ENCODE measurements at places on chromosomes 4 and X.

GRCh38 chr4:83022724-83023450 lies 12.1 kb upstream of the COPS4 start:
- no peak for DNase-seq

GRCh38 chr4:20367446-20367845 lies 115.7 kb downstream of the SLIT2 start:
- DNase-seq: no peak

GRCh38 chr4:188624370-188624769 lies 485.1 kb downstream of the TRIML1 start:
- DNase-seq: no peak

GRCh38 chr4:99708551-99708950 lies 50.9 kb upstream of the C4orf54 start:
- no peak for DNase-seq

DNA sequence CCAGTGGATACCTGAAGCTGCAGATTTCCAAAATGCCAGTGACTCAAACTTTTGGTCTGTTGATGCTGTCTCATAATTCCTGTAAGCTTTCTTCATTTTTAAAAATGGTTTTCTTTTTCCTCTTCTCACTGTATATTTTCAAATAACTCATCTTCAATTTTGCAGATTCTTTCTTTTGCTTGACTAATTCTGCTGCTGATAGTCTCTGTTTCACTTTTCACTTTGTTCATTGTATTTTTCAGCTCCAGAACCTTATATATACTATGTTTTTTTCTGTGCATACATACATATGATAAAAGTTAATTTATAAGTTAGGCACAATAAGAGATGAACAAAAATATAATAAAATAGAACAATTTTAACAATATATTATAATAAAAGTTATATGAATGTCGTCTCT lies 237.7 kb upstream of the GPRIN3 start:
- DNase-seq: no peak

DNA sequence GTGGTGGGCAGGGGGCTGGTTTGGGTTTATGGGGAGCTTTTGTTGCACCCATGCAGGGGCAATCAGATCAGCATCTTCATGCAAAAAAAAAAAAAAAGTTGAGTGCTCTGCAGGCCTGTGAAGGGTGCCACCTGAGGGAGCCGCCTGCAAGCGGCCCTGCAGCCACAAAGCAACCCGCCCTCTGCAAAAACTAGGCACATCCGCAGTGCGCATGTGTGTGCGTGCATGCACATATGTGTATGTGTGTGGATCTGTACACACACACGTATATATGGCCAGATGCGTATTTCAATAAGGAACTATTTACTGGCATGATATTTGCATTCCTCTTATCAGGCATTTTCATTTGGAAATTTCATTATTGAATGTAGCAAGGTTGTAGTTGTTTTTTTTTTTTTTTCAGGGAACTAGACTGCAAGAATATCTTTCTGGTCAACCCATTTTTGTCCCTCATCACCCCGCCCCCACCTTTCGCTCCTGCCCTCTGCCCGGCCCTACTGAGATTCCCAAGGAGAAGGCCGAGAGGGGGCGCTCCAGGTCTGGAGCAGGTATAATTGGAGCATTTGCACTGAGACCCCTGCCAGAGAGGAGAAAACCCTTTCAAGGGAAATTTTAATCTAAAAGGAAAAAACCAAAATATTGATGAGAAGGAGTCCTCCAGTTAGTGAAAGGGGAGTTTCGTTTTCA lies 18.1 kb downstream of the CCNQ start:
- DNase-seq: no peak

GRCh38 chrX:48890934-48891401 lies 6.6 kb downstream of the TIMM17B start:
- DNase-seq: no peak

- DNase-seq: no peak
These were observed 112.9 kb downstream of the FRYL start for GRCh38 chr4:48667148-48667547.

- DNase-seq: no peak
These were observed 1.9 kb downstream of the FGG start for GRCh38 chr4:154610582-154610981.

GRCh38 chr4:89368861-89369260 lies 61.3 kb upstream of the GPRIN3 start:
- DNase-seq: no peak

DNA sequence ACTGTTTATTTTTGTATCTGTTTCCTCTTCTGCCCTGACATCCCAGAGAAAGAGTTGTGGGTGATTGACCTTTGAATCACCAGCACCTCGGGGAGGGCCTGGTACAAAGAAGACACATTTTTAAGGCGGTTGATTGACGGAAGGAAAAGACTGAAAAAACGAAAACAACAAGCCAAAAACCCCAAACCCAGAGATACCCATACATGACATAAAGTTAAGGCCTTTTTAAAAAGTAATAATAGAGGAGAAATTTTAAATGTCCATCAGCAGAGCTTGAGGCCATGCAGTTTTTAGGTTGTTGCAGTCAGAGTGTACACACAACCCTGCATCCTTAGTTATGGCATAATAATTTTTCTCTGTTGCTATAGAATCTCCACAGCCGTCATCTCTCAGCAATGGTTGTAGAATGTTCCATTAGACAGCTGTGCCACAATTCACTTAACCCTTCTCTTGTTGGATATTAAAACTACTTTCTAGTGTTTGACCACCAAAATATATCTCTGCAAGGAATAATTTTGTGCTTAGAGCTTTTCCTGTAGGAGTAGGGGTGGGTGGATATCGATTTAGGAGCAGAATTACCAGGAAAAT lies 110.2 kb downstream of the GNL3L start:
- DNase-seq: no peak

GRCh38 chr4:76055421-76055820 lies 19.1 kb upstream of the ART3 start:
- no peak for DNase-seq

DNA sequence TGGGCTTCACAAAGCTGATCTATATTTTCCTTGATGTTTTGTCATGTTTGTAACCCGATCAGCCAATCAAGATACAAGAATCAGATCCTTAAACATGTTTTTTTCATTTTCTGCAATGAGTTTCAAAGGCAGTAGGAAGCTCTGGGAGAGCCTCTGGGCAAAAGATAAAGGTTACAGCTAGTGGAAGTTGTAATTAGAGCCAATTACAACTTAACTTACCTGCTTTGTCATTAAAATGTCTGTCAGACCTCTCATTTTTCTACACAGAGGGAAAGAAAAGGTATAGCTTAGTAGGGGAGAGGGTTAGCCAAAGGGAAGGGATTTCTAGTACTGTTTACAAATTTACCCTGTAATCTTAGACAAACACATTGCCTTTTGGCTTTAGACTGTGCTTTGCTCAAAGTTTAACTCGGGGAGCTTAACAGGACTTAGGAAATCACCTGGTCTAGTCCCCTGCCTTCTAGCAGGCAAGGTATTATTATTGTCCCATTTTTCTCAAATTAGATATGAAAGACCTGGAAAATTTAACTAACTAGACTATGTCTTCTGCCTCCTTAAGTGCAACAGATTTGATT lies 55.8 kb downstream of the FGF16 start:
- DNase-seq: no peak

DNA sequence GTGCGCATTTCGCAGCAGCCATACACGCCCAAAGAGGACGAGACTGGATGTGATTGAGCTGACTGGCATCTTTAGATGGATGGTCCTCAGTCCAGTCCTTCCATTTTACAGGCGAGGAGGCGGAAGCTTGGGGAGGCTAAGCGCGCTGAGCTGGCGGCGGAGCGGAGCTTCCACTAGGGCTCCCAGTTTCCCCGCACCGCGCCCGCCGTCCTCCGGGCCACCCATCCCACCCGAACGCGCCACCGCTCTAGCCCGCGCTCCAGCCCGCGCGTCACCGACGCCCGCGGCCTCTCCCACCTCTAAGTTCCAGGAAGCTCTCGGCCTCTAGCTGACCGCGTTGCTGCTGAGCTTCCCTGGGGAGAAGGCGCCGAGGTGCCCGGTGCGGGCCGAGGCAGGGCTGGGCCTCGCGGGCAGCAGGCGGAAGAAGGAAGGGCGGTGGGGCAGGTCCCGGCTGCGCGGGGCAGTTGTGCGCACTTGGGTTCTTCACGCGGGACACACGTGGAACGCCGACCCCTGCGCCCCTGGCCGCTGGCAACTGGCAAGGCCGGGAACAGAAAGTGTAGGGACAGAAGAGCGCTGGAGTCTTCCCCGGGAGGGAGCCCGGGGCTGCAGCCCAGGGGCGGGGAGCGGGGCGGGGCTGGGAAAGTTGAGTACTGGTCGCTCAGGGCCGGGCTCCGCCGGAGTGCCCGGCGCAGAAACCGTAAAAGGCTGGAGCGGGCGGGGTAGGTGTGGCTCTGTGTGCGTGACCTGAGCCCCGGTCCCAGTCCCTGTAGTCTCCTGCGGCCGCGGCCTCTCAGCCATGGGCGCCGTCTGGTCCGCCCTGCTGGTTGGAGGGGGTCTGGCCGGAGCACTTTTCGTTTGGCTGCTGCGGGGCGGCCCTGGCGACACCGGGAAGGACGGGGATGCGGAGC lies at the start of gene STBD1:
Gene STBD1 (plus strand): TSS at position 763 of the 911 bp plus-strand sequence. CDS start 37 bp downstream, at position 800.
- no peak for DNase-seq

- no peak for DNase-seq
These were observed 42.4 kb downstream of the FNIP2 start for GRCh38 chr4:158811216-158811540.

DNA sequence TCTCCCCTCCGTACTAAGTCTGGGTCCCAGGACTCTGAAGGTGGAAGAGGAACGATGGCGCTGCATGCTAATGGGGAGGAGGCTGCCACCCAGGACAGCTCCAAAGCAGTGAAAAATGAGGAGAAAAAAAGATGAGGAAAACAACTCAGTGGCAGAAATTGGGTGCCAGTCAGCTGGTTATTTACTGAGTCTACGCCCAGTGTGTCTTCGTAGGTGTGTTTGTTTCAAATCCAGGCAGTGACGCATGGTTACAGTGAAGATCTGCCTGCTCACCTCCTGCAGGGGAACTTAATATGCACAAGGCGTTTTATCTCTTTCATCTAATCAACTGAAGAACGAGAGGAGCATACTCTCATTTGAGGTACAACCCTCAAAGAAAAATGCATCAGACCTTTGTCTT lies 70.9 kb upstream of the FBXW7 start:
- no peak for DNase-seq

GRCh38 chr4:182510836-182511235 lies 267.6 kb downstream of the TENM3 start:
- DNase-seq: no peak

- no peak for DNase-seq
These were observed 256.3 kb downstream of the CENPC start for GRCh38 chr4:67288964-67289363.

DNA sequence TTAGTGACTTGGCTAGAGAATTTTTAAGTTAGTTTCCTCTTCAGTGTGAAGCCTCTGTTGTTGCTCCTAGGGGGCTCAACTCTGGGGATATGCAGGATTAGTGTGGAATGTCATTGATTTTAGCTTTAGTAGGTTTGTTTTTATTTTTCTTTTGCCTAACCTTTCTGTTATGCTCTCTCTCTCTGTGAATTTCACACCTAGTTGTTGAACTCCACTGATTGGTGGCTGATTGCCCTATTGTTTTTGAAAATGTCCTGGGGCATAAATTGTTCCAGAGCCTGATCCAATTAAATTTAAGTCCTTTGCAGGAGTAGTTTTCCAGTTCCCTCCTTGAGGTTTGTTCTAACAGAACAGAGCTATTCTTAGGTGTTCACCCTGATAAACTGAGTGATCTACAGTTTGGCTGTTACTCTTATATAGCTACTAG lies 393.3 kb upstream of the CTSO start:
- no peak for DNase-seq

- DNase-seq: no peak
These were observed 17.6 kb upstream of the PRRG1 start for GRCh38 chrX:37331546-37331945.

DNA sequence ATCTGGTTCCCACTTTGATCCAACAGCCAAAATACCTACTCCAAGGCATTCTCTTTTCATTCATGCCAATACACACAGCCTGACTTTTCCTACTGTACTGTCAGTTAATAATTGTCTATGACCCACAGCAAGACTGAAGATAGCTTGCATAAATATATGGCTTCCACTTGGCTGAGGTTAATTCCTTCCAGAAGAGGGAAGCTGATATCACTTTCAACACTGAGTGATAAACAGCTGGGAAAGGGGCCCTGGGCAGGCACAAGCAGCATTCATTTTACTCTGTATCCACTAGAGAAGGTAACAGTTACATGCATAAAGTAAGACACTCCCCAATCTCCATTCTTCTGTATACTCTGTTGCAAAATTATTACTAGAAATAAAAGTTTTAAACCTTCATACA lies 200.2 kb upstream of the UGT8 start:
- no peak for DNase-seq

DNA sequence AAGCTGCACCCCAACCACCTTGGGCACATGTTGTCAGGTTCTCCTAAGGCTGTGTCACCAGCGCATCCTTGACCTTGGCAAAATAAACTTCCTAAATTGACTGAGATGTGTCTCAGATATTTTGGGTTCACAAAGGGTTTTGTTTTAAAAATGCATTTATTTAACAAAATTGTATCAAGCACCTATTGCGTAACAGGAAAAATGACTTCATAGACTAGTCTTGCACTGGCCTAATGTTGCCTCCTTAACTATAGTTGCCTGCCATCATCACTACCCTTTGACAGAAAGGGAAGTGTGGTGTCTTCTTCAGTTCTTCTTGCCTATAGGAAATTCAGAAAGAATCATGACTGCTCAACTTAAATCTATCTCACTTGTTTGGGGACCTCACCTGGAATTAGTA lies 374.2 kb downstream of the SH2D1A start:
- no peak for DNase-seq

GRCh38 chr4:24930151-24930550 lies 17.3 kb upstream of the CCDC149 start:
- DNase-seq: no peak

- DNase-seq: no peak
These were observed 78.2 kb downstream of the AFAP1 start for GRCh38 chr4:7861440-7861881.

GRCh38 chrX:39418254-39418704 lies 617.0 kb downstream of the MID1IP1 start:
- no peak for DNase-seq

Measured in GM06990 (cell line).